ENCODE measurements at places on chromosomes 2 and 18.

DNA sequence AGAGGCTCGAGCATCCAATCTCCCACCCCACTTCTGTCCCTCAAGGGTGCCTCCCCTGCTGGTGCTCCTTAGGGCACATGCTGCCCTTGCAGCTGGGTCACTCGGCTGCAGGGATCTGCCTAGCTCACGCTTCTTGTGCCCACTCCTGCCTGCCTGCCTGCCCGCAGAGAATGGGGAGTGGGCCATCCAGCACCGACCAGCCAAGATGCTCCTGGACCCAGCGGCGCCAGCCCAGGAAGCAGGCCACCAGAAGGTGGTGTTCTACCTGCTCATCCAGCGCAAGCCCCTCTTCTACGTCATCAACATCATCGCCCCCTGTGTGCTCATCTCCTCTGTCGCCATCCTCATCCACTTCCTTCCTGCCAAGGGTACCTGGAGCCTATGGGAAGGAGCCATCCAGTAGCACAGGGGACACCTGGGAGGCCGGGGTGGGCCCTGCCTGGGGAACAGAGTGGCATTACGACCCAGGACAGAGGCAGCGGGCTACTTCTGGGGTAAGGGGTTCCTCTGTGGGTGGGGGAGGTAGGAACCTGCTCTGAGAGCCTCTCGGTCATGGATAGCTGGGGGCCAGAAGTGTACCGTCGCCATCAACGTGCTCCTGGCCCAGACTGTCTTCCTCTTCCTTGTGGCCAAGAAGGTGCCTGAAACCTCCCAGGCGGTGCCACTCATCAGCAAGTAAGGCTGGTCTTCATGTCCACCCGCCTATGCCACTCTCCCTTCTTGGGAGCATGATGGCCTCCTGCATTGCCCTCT lies 3.4 kb downstream of the CHRNG start:
- no peak for DNase-seq

DNA sequence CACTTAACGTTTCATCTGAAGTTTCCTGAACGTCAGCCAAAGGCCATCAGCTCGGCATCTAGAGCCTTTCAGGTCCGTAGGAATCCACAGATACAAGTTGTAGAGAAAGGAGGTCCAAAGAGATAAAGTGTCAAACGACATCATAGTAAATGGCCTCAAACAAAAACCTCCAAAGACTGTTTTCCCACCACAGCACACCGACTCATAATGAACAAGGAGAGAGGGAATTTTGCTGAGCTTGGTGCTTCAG lies 150.3 kb downstream of the PXDN start:
- no peak for DNase-seq

DNA sequence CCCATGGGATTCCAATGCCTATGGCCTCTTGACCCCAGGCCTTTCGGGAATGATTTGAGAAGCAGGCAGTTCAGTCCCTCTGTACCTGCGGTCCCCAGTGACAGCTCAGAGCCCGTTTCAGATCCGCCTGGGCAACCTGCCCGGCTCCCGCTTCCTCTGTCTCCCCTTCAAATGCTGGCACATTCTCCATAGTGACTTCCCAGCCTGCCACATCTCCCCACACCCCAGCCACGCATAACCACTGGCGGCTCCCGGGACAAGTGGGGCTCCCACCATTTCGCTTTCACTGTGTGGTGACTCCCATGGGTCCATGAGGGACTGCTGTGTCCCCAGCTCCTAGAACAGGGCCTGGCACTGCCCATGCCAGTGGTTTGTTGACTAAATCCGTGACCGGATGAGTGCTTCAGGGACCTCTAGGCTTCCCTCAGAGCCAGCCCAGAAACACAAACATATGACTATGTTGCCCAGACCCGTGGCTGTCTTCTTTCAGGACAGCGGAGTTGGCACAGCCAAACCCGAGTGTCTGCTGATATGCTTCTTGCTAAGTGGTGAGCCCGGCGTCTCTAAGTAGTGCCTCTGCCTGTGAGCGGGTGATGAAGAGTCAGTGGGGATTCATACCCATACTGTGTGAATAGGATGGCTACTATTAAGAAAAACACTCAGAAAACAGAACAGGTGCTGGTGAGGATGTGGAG lies 91.2 kb downstream of the GLI2 start:
- DNase-seq: no peak

DNA sequence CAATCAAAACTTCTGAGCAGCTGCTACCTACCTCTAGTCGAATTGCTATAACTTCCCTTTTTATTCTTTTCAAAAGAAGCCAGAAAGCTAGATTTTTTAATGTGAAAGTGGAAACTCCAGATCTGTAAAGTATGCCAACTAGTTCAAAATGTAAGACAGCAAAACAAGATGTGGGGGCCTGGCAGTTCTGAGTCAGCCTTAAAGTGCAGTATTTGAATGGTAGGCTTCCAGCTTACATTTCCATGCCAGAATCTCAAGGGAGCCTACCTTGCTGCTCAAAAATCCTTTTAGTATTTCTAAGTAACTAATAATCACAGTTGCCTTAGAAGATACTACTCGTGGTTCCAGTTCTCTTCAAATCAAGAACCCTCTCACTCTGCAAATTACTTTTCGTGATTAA lies 1288.7 kb downstream of the LRP1B start:
- DNase-seq: no peak

GRCh38 chr18:71899707-71900472 lies 644.3 kb downstream of the CBLN2 start:
- DNase-seq: no peak

DNA sequence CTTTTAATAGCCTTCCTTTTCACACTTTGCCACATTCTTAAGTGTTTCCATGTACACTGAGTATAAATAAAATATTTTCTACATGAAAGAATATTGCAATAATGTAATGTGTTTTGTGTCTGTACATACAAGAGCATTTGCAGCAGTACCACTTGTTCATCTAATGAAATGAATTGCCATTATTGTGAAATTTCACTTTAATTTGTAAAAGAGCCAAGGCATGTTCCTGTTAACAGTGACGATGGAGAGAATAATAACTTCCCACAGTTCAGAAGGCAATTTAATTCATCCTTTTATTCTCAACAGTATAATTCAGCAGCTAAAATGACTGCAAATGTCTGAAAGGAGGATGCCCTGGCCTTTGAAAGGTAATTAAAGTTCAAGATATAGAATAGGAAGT lies 853.9 kb downstream of the LRRTM4 start:
- DNase-seq: no peak

All from T1000 (cell line).